ENCODE measurements at places on chromosomes 5 and 9.

DNA sequence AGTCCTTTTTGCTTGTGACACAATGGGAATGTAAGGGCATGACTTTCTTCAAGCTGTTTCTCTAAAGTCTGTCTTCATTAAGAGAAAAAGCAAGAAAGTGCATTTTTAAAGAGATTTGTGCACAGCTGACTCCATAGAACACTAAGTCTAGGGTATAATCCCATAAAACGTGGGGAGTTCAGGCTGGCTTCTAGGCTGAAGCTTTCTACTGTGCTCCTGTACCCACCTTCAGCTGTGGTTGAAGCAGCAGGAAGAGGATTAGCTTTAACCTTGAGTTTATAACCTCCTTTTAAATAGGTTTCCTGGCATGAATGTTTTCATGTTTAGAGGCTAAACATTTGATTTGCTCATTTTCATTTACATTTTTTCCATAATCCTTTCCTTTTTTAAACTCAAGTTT, 126.4 kb downstream of the HACD4 start:
- DNase-seq = no peak

DNA sequence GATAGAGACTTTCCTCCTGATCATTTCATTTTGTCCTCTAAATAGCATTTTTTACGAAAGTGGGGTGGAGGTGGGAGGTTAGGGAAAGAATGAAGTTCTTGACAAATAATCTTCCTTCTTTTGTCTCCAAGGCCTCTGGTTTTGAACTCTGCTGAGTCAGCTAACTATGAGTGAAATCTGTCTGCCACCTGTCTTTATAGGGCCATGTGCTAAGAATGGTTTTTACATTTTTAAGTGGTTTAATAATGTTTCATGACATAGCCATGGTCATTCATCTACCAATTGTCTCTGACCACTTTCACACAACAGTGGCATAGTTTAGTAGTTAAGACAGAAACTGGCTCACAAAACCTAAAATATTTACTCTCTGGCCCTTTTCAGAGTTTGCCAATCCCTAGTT, 7.6 kb downstream of the MAN2A1 start:
- DNase-seq = no peak

DNA sequence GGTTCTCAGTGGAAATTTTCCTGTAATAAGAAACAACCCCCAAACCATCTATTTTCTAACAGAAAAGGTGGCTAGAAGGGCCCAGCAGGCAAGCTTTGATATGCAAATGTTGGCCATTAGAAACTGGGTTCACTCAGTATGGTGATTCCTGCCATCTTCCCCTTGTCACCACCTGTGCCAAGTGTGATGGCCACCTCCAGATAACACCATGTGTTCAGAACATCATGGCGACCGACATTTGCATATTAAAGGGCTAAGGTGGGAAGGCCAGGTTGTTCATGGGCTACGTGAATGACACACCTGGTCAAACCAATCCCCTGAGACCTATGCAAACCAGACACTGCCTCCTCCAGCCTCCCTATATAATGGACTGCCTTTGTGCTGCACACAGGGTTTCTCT, 20.4 kb downstream of the FOXE1 start:
- DNase-seq = no peak

- DNase-seq = no peak
Observed at GRCh38 chr9:38668791-38669466, 48.5 kb upstream of the ANKRD18A start.

- no peak for DNase-seq
Observed at GRCh38 chr5:131436081-131436480, 172.2 kb downstream of the CDC42SE2 start.

- DNase-seq = no peak
Observed at GRCh38 chr9:113585085-113585442, 121.5 kb downstream of the RGS3 start.

DNA sequence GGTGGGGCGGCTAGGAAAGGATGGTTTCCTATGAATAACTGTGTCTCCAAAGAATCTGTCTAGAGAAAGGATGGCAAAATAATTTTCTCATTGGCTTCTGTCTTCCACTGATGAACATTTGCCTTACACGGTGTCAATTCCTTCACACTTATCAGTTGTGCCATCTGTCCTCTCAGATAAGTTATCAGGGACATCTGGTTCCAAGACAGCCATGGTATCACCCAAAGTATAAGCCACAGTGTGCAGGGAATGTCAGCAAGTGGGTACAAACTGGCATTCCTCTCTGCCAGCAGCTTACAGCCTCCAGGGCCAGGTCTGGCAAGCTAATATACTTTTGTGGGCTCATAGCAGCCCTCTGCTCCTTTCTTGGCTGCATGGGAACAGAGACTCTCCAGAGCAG, 1092.0 kb downstream of the EFNA5 start:
- DNase-seq = no peak

- DNase-seq = no peak
Observed at GRCh38 chr5:141701360-141702119, 19.5 kb upstream of the ARAP3 start.

- no peak for DNase-seq
Observed at GRCh38 chr5:69271376-69271775, 36.7 kb downstream of the CDK7 start.

- DNase-seq = no peak
Observed at GRCh38 chr9:16202914-16203728, 650.3 kb downstream of the CCDC171 start.

- DNase-seq = no peak
Observed at GRCh38 chr5:10140195-10140973, 109.3 kb downstream of the ATPSCKMT start.

GRCh38 chr9:100088202-100088601, 10.6 kb downstream of the ERP44 start:
- DNase-seq = no peak

DNA sequence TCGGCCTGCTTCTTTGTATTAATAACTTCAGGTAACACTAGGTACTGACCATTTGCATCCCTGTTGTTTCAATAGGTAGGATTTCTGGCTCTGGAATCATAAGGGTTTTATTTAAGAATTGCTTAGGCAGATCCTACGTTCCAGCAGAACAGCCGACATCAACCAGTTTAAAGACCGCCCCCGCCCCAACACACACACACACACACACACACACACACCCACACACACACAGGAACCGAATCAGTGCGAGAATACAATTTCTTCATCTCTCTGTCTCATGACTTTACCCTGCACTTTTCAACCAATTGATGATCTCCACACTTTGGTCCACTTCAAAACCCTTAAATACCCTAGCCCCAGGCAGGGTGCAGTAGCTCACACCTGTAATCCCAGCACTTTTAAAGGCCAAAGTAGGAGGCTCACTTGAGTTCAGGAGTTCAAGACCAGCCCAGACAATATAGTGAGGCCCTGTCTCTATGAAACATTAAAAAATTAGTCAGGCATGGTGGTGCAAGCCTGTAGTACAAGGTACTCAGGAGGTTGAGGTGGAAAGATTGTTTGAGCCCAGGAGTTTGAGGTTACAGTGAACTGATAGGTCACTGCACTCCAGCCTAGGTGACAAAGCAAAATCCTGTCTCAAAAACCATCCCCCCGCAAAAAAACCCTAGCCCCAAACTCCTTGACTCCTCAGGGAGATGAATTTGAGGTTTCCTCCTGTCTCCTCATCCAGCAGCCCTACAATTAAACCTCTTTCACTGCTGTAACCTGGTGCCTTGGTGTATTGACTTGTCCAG, 2.7 kb upstream of the MTMR12 start:
- no peak for DNase-seq

DNA sequence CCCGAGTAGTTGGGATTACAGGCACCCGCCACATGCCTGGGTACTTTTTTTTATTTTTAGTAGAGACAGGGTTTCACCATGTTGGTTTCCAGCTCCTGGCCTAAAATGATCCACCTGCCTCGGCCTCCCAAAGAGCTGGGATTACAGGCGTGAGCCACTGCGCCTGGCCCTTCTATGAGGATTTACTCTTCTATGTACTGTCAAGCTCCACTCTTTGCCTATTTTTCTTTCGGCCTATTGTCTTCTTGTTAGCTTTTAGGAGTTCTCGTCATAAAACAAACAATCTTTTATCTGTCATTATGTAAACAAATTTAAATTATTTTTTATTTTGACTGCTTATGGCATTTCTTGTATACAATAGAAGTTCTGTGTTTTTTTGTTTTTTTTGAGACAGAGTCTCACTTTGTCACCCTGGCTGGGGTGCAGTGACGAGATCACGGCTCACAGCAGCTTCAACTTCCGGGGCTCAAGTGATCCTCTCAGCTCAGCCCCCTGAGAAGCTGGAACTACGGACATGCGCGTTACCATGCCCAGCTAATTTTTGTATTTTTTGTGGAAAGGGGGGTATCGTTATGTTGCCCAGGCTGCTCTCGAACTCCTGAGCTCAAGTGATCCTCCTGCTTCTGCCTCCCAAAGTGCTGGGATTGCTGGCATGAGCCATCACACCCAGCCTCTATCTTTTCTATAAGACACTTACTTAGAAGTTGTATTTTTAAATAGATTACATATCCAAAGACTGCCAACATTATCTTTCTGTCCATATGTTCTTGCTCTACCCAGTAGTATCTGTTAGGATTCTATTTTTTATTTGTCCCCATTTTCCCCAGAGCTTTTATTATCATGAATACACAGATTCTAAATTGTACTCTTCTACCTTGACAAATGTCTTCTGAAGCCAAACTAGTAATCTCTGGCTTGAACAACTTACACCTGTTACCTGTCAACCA, 29.2 kb downstream of the CSNK1A1 start:
- DNase-seq = no peak

GRCh38 chr5:172527559-172527958, 73.2 kb upstream of the SH3PXD2B start:
- DNase-seq = no peak

All from CD4-positive, alpha-beta T cell treated with Interleukin-15 for 1 hour (primary cell).